ENCODE measurements at places on chromosomes 12 and 14.

GRCh38 chr12:59164226-59164625, 243.9 kb upstream of the LRIG3 start:
- DNase-seq, result no peak

GRCh38 chr12:129296671-129297070, 443.4 kb downstream of the GLT1D1 start:
- no peak for DNase-seq

- DNase-seq, result no peak
Measured at GRCh38 chr12:7304456-7304855, 584 bp downstream of the ACSM4 start.

DNA sequence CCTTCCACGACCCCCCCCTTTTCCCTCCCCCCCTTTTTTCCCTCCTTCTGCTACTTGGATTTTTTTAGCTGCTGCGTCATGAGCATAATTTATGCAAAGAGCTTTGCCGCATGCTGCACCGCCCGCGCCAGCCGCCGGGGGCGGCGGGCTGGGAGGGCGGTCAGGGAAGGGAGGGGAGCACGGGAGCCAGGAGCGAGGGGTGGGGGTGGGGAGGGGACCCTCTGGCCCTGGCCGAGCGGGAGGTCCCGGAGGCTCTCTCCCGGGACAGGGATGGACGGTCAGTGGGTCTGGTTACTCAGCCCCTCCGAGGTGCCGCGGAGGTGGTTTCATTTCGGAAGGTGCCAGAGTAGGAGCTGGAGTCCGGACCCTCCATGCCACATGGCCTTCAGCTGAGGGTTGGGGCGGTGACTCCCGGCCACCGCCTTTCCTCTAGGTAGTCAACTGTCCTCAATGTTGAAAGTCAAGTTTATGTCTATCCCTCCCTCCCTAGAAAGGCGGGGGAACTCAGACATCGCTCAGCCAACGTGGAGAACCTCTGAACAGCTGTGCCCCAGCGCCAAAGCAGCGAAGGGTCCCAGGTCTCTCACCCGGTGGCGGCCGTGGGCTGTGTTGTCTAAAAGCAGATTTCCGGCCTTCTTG, at the start of gene POU6F1:
Gene POU6F1 (minus strand): TSS at position 95 of the 639 bp plus-strand sequence. CDS start 11,226 bp downstream, outside the sequence.
- DNase-seq, result peak; percentile 94

DNA sequence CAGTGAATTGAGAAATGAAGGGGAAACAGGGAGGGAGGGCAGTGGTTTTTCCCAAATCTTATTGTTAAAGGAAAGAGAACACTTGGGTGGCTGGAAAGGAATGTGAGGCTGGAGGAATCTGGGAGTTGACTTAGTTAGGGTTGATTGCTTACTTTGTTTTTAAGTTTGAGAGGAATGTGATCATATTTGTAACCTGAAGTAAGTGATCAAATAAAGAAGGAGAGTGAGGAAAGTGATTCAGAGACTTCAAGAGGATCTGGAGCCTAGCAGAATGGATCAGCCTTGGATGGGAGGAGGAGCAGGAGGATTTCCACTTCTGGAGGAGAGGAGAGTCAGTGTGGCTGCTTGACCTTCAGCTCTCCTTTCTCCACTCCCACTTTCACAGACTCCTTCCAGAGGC, 6.0 kb upstream of the LRP6 start:
- no peak for DNase-seq

GRCh38 chr14:96037891-96038557, 1.1 kb upstream of the C14orf132 start:
- peak; percentile 53 for DNase-seq

GRCh38 chr12:107537464-107538119, 148.0 kb upstream of the PWP1 start:
- DNase-seq, result no peak

DNA sequence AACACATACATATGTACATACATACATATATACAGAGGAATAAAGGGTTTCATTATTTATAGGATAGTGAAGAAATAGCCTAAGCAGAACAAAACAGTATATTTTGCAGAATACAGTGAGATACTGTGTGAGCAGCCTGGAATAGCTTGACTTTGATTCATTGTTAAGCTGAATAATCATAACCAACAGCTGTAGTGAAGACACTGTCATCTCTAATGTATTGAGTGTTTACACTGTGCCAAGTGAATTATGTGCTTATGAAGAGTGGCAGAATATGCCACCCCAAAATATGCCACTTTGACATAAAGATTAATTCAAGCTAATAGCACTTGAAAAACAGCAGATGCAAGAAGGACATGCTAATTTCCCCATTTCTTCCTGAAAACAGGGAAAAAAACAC, 48.2 kb upstream of the LRFN5 start:
- no peak for DNase-seq

DNA sequence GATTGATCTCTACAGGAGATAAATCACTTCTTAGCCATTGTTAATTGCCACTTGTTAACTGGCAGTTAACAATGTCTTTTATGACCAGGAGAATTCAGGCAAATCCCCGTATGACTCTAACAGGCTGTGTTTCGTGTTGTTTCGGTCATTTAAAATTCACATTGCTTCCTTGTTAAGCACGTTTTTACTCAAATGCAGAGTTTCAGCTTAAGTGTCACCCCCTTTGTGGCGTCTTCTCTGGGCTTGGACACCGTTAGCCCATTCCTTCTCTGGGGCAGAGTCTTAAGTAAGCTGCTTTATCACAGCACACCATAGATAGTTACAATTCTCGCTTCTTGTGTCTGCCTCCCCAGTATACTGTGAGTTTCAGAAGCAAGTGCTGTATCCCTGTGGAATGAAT, 205.4 kb downstream of the EPS8 start:
- DNase-seq, result no peak

DNA sequence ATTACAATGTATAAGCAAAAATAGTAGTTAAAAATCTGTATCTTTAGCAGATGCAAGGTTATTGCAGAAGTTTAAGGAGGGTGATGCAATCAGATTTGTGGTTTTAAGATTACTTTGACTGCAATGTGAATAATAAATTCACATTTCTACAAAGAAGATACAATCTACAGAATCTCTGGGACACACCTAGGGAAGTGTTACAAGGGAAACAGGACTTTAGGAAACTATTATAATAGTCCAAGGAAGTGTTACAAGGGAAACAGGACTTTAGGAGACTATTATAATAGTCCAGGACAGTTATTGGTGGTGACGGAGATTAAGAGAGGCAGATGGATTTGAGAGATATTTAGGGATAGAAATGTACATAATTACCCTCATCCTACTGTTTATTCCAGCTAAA, 154.4 kb upstream of the GARIN6 start:
- no peak for DNase-seq

- DNase-seq, result no peak
Measured at GRCh38 chr14:76499399-76499798, 123.5 kb downstream of the ESRRB start.

GRCh38 chr12:87274594-87275245, 754.5 kb downstream of the C12orf50 start:
- DNase-seq, result peak; percentile 33

DNA sequence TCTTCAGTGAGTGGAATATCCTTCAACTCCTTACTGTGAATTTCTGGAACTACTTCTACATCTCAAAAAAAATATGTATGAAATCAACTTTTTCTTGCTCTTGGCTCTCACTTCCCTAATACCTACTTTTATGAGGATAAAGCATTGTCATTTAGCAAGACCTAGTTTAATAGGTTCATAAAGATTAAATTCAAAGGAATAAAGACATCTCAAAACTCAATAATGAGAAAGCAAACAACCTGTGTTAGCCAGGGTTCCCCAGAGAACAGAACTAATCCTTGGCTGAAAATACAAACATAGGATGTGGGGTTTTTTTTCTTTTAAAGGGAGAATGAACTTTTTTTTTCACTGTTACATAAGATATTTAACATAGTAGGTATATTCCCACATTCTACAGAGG, 57.9 kb downstream of the SCFD1 start:
- no peak for DNase-seq

GRCh38 chr12:13661005-13661887, 320.2 kb downstream of the GRIN2B start:
- peak; percentile 75 for DNase-seq

DNA sequence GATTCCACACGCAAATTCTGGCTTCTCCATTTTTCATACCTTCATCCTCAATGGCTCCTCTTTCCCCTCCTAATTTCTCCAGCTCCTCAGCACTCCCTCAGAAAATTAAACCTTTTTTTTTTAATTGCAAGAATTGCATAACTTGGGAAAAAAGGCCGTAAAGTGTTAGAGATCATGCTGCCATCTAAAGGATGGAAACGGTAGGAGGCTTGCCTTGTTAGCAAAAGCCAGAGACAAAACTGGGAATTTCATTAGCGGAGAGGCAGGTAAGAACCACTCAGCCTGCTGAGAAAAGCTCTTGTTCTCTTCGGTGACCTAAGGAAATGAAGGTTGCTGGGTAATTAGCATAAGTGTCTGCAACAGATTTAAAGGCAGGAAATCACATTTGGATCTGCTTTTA, 204.3 kb downstream of the AEBP2 start:
- peak; percentile 48 for DNase-seq

DNA sequence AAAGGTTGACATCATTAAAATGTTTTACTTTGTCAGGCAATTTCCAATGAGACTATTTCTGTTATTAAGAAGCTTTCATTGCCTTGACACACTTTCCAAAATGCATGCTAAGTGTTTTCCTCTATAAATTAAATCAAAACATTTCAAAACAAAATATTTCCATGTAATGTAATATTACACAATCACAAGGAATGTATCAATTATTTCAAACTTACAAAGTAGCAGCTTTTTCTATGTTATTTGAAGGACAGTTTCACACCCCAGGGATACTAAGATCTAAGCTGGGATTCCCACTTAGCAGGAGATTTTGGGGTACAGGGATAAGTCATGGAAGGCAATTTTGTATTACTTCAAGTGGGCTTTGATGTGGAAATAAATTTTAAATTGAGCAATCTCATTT, 144.9 kb downstream of the FOXG1 start:
- no peak for DNase-seq

DNA sequence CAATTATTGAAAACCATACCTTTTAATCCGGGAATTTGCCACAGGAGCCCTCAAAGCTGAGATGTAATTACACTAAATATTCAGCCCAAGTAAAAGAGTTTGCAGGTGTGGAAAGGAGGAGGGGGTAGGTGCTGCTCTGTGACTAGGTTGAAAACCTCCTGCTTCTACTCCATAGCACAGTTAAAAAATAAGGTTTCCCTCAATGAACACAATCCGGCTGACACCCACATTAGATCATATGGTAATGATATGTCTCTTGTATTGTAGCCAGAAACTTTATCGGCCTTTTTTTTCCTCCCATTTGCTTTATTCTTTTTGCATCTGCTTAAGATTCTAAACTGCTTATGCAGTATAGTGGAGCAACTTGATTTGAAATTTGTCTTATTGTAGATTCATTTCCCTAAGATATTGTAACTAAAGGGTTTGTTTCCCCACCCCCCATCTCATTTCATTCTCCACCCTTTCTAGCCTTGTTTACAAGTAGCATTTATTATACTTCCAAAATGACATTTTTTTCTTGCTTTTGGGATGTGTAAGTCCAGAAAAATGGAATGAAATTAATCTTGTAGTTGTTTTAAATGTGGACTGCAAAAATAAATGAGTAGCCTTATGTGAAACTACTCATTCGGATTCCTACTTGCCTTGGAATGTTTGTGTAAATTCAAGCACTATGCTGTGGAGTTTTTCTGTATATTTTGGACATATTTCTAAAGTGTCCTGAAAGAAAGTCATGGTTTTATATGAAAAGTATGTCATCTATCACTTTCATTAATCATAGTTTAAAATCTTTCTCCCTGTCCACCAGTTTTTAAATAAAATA, at the start of gene DCN:
Gene DCN (minus strand): TSS at position 182 of the 820 bp plus-strand sequence. CDS start 4,265 bp downstream, outside the sequence.
- no peak for DNase-seq

DNA sequence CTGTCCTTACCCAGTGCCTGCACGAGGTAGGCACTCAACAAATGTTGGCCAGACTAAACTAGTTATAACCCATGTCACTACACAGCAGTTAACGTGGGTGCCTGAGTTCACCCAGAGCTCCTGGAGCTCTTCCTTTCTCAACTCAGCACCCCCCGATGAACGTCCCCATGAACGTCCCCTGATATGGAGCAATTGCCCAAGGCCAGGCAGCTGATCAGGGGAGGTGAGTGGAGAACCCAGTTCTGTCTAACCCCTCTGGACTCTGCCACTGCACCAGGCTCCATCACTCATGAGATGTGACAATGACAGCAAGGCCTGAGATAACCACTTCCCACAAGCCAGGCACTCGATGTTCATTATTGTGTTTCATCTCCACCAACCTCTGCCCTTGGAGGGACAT, 199.0 kb downstream of the BCL11B start:
- DNase-seq, result no peak

- DNase-seq, result no peak
Measured at GRCh38 chr14:102394717-102395375, 32.1 kb downstream of the TECPR2 start.

DNA sequence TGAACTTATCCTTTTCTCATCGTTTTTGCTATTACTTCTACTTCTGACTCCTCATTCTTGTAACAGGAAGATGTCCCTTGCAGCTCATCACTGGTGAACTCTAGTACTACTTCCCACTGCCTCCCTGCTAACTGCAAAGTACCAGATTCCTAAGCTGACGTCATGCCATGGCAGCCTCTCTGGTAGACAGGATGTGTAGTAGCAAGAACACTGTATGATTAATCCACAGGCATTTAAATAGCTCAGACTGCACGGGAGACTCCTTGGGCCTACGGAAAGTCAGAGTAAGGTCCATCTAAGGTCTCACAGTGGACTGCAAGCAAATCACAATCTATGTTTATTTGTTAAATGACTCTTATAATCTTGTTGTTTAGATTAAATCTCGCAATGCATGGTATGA, 43.5 kb downstream of the DNAI7 start:
- no peak for DNase-seq

GRCh38 chr12:8664228-8664913, 1.7 kb upstream of the MFAP5 start:
- no peak for DNase-seq

GRCh38 chr12:103933237-103933636, 3.0 kb downstream of the HSP90B1 start:
- peak; percentile 50 for DNase-seq

DNA sequence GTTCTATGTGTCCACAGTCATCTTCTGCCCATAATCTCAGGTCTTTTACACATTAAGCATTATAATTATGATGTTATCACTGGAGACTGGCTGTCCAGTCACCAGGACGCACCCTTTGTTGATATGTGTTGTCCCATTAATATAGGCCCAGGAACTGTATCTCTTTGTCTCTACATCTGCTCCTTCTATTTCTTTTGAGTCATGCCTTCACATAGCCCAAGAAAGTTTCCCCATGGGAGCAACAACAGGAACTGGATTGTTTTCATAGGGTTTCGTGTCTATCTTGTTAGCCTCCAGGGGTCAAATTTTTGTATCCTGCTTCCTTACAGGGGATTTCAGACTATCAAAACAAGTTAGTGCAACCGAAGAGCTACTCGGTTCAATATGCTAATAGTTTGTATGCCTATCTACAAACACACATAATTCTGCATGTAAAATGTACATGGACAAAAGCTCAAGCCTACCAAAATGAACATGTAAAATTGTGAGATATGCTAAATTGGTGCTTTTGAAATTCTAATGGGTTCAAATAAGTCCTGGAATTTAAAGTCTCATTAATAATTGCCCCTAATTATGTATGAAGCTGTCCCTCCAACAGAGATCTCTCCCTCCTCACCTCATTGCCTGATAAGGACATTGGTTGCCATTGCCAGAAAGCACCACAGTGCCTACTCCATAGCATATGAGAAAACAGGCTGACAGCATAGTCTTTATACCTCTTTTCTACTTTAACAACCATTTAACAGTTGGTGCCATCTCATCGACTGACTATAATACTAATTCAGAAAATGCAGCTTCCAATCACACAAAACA, 99.8 kb upstream of the DIO2 start:
- no peak for DNase-seq

GRCh38 chr12:71787580-71787979, 32.9 kb downstream of the RAB21 start:
- no peak for DNase-seq

- DNase-seq, result no peak
Measured at GRCh38 chr14:62439210-62439609, 606.0 kb downstream of the KCNH5 start.
